ENCODE measurements at places on chromosomes 16 and 17.

- DNase-seq: no peak
These were observed 692.9 kb upstream of the EEF2KMT start for GRCh38 chr16:5790512-5790911.

GRCh38 chr16:89200124-89200849 is at the start of gene SLC22A31:
SLC22A31 (minus strand) TSS chr16:89200537; CDS start chr16:89200501, 36 bp downstream.
- DNase-seq: no peak

DNA sequence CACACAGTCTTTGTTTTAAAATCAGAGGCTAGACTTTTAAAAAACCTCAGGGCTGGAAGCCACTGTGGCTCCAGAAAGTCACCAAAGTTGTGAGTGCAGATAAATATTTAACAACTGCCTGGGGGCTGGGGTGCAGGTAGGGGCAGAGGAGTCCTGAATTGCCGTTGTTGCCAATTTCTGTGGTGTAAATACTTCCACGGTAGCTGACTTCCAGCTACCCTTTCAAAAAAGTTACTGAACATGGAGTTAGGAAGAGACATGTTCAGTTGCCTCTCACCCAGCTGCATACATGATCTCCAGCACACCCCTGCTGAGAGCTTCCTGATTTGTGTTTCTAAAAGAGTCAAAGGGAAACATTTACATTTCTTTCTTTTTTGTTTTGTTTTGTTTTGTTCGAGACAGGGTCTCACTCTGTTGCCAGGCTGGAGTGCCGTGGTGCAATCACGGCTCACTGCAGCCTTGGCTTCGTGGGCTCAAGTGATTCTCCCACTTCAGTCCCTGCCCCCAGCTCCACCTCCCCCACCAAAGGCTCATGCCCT is 58.7 kb downstream of the PLXDC1 start:
- DNase-seq: no peak

GRCh38 chr17:334974-335481 is 17.6 kb downstream of the RPH3AL start:
- DNase-seq: no peak

DNA sequence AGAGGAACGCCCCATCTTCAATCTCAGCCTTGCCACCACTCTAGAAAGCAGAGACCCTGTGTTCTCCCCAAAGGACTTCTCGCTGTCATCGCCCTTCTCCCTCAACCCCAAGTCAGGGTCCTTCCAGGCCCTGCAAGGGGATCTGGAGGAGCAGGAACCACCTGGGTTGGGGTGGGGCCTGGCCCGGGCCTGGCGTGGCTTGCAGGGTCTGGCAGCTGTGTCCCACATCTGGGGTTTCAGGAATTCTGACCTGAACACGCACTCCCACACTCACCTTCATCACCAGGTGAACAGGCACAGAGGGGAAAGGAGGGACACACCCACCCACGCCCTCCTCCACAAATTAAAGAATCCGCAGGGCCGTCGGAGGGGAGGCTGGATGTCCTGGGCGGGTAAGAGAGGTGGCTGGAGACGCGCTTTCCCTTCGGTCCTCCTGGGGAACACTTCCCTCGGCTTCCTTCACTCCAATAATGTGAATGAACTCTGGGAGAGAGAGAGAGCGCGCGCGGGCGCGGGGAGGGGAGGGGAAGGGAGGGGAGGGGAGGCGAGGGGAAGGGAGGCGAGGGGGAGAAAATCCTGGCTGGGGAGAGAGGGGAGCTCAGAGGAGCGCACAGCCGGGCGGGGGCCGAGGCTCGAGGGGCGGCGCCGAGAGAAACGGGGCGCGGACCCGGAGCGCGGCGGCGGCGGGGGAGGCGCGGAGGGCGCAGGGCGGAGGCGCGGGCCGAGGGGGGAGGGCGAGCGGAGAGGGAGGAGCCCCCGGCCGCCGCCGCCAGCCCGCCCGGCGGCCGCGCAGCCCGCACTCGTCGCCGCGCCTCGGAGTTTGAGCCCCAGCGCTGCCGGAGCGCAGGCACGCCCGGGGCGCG is at the start of gene CACNG4:
CACNG4 (plus strand) TSS at position 799 of the 863 bp plus-strand sequence. CDS start 205 bp downstream, outside the sequence.
- no peak for DNase-seq

- no peak for DNase-seq
These were observed 59.7 kb downstream of the RNF112 start for GRCh38 chr17:19470530-19471261.

- DNase-seq: no peak
These were observed 1.2 kb upstream of the C17orf99 start for GRCh38 chr17:78144736-78145641.

GRCh38 chr17:28897769-28898526 is 415 bp upstream of the FLOT2 start:
- DNase-seq: no peak

- no peak for DNase-seq
These were observed 280.0 kb downstream of the TMEM114 start for GRCh38 chr16:8310323-8310722.

- DNase-seq: no peak
These were observed 61.4 kb downstream of the CREBBP start for GRCh38 chr16:3819175-3819527.

- no peak for DNase-seq
These were observed 936.1 kb upstream of the SOX9 start for GRCh38 chr17:71184716-71185115.

GRCh38 chr17:81404558-81405165 is 9.4 kb downstream of the BAHCC1 start:
- DNase-seq: no peak

DNA sequence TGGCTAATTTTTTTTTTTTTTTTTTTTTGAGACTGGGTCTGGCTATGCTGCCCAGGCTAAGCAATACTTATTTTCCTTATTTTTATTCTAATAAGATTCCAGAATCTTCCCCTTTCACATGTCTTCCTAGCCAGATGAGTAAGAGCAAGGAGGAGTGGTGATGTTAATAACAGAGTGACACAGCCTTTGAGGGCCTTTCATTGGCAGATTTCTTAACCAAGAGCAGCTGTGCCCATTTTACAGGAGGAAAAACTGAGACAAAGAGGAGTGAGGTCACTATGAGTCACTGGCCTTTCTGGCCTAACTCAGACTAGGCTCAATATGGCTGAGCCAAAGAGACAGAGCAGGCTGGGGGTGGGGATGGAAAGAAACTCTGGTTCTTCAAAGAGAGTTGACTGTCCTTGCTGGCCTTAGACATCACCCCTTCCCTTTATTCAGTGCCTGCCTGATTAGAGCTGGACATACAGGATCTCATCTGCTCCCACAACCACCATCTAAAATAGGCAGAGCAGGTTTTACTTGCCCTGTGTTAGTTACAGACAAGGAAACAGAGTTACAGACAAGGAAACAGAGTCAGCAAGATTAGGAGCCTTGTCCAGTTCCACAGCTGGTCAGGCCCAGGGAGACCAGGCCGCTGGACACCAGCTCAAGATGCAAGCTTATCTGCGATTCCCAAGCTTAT is 50.0 kb upstream of the TOB1 start:
- peak; percentile 86 for DNase-seq

- DNase-seq: no peak
These were observed 3.1 kb downstream of the GAA start for GRCh38 chr17:80104321-80104955.

- no peak for DNase-seq
These were observed 7.1 kb upstream of the BAHCC1 start for GRCh38 chr17:81388091-81388611.

- no peak for DNase-seq
These were observed 238.8 kb downstream of the SLC39A11 start for GRCh38 chr17:72853440-72854415.

DNA sequence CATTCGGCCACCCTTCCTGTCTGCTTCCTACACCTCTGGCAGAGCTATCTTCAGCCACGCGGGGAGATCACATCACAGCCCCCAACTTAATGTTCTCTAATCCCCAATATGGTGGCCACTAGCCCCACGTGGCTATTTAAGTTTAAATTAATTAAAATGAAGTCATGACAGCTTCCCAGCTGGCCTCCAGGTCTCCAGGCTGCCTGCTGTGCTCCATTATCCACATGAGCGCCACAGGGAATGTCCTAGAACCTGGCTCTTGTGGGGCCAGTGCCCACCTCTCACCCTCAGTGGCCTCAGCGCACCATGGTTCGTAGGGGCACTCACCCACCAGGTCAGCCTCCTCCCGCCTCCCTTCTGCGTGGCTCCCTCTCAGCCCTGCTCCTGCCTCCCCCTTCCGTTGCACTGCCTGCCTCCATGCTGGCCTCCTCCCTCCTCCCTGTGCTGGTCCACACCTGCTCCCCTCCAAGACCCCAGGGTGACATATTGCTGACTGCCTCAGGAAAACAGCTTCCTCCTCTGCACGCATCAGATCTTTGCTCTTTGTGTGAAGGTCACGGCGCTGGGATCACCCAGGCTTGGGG is 47.7 kb downstream of the IRF8 start:
- DNase-seq: no peak

- DNase-seq: no peak
These were observed 144.3 kb downstream of the AIPL1 start for GRCh38 chr17:6290488-6291196.

DNA sequence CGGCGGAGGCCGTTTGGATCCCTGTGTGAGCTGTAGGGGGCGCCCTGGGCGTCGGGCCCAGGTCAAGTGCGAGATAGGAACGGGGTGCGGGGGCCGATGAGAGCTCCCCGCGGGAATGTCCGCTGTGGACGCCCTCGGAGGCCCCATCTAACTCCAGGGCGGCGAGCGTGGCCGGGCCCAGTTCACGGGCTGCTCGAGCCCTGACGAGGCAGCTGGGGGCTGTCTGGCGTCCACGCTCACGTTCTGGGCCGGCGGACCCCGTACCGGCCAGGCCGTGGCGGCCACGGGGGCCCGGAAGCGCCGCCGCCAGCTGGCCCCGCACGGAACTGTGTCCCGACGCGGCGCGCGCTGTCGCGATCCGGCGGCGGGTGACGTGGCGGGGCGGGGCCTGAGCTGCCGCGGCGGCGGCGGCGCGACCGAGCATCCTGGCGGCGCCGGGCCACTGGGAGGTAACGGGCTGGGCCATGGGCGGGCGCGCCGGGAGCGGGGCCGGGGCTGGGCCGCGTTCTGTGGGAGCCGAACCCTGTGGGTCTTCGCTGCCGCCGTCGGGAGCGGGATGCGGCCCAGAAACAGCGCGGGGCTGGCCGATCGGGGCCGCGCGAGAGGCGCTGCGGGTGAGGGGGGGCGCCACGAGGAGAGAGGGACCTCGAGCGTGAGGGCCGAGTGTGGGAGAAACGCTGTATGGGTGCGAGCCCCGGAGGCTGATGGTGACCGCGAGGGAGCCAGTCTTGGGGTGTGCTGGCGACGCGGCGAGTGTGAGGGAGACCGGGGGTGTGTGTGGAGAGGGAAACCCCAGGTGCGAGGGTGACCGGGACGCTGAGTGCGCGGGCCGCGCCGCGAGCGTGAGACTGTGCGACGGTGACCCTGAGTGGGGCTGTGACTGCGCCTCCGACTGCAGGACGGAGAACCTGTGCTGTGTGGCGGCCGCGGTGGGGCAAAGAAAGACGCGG is at the start of gene SLC7A6:
SLC7A6 (plus strand) TSS at position 399 of the 950 bp plus-strand sequence. CDS start 10,201 bp downstream, outside the sequence.
- DNase-seq: peak; percentile 89

DNA sequence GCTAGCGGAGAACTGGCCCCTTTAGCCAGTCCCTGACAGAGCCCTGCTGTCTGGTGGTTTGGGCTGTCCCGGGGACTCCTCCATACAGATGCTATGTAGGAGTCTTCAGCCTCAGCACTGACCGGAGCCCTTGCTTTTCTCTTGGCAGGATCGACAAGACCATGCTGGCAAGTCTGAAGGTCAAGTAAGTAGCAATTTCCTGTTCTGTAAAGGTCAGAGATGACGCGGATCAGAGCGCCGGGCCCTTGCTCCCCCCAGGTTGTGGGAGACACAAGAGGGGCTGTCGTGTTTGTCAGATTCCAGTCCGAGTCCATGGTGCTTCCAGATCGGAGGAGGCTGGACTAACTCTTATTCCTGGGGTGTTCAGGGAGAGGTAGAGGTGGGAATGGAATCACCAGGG is 4.1 kb downstream of the RAP1GAP2 start:
- DNase-seq: no peak

DNA sequence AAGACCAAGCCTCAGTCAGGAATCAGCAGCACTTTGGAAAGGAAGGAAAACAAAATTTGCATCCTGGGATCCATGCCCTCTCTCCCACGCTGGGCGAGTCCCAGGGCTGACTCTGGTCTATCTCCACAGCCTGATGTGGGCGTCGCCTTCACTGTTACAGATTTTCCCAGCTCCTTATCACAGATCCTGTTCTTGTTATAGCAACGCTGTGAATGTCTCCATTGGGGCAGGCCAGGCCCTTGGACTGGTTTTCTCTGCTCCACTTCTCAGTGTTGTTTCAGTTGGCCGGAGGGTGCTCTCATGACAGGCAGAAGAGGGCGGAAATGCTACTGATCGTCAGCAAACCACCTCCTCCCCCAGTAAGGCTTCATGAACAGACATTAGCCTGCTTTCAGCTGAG is 127.9 kb upstream of the CDH11 start:
- no peak for DNase-seq

GRCh38 chr17:27105636-27106035 is 188.3 kb upstream of the WSB1 start:
- no peak for DNase-seq

DNA sequence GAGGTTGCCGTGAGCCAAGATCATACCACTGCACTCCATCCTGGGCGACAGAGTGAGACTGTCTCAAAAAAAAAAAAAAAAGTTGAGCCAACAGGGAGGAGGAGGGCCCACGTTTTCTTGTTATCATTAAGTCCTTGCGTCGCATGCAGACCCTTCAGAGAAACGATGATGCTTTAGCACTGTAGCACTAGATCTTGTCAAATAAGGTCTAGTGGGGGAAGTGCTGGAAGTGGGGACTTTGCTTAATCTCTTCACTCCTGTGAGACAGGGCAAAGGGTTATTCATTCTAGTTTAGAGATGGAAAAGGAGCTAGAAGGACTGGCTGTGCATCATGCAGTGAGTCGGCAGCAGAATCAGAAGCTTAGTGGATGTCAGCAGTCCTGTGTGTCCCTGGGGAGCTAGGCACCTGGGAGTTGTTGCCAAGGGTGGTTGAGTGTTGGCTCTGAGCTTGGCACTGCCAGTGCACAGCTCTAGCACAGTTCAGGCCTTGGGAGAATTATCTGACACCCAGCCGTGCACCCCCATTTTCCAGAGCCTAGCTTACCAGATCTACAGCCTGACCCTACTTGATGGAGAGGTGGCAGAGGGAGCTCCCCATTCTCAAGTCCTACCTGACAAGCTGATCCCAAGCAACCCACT is 33.4 kb upstream of the TBX2 start:
- DNase-seq: no peak

- no peak for DNase-seq
These were observed 15.2 kb upstream of the IL34 start for GRCh38 chr16:70630960-70631745.

DNA sequence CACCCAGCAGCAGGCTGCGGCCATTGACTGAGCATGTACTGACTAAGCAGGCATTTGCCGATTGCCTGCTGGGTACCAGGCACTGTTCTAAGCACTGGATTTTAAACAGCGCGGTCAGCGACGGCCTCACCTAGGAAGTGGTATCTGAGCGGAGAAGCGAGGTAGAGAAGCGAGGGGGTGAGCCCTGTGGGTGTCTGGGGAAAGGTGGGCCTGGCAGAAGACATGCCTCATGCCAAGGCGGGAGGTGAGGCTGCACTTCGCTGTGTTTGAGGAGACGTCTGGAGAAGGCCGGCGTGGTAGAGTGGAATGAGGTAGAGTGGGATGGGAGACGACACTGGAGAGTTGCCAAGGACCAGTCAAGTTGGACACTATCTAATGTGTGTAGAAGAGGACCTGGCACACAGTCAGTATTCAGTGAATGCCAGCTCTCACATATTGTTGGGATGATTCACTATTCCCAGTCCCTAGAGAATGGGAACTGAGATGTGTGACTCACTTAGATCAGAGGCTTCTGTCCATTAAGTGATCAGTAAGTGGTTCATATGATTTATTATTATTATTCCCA is 14.4 kb downstream of the SYCE1L start:
- DNase-seq: no peak
